ENCODE measurements at places on chromosomes 11 and 22.

DNA sequence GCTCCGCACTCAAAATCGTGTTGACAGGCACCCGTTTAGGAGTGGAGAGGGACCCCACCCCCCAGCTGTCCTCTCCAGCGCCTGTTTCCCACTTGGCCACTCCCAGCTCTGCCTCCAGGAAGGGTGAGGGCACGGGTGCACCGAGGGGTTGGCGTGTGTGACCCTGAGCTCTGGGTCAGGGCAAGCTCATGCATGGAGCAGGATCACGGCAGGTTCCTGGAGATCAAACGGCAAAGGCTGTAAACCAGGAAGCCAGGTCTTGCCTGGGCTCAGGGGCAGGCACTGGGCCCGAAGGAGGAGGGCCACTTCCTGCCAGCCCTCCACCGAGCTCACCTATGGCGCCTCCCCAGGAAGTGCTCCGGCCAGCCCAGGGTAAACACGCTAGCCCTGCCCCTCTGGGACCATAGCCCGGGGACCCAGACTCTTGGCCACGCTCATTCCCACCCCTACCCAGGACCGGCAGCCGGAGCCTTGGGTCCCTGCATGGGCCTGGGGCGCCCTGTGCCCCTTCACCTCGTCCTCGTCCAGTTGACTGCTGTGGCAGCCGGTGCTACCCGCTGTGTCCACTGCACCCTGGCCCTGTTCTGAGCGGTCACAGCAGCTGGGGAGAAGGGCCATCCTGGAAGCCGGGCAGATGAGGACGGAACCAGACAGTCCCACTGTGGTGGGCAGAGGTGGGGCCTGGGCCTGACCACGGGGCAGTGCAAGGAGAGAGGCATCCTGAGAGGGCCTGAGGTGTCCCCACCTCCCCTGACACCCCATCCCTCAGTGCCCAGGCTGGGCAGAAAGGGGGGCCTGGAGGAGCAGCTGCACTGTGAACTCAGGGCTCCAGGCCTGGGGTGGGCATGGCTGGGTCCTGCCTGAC, 1.0 kb upstream of the EPS8L2 start:
- DNase-seq = no peak

- no peak for DNase-seq
Measured at GRCh38 chr11:126991596-126991995, 9.0 kb downstream of the KIRREL3 start.

- DNase-seq = no peak
Measured at GRCh38 chr11:7057641-7058040, 31.2 kb upstream of the RBMXL2 start.

DNA sequence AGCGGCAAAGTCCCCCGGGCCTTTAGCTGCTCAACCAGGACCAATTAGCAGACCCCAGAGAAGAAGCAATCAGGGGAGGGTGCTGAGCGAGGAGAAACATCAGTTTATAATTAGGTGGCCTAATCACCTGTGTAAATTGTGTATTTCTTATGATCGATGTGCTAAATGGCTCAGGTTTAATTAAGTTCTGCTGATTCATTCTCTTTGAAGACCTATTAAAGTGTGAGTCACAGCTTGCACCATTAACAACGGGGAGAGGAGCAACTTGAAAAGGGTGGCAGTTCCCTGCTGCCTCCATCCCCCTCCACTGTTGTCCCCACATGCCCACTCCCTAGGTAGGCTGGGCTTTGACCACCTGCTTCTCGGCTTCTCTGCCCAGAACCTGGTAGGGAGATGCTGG, 10.7 kb downstream of the ISX start:
- DNase-seq = no peak

GRCh38 chr11:29879560-29879959, 137.3 kb downstream of the KCNA4 start:
- no peak for DNase-seq

DNA sequence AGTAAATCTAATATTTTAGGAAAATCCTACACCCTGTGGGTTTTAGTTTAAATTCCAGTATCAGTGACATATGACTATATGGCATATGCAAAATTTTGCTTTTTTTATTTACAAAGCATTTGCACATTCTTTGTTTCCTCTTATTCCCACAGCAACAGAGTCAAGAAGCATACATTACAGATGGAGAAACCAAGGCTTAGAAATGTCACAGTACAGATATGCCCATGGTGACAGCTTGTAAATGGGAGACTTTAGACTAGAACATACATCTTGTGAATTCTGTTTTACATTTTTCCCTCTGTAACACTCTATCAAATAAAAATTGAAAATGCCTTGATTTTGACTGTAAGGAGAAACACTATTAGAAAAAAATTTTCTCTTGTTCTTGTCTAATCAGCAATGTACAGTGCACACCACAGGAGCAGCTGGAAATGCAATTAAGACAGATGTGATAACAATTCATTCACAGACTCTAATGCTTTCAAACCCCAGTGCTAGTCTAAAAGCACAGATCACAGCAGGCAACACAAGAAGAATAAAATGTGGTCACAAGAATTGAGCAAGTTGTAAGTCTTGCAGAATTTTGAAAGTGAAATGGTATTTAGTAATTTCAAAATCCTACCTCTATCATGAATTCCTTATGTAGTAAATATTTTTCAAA, 375.9 kb downstream of the LUZP2 start:
- DNase-seq = no peak

GRCh38 chr22:31488346-31488883, 1.2 kb downstream of the EIF4ENIF1 start:
- no peak for DNase-seq

DNA sequence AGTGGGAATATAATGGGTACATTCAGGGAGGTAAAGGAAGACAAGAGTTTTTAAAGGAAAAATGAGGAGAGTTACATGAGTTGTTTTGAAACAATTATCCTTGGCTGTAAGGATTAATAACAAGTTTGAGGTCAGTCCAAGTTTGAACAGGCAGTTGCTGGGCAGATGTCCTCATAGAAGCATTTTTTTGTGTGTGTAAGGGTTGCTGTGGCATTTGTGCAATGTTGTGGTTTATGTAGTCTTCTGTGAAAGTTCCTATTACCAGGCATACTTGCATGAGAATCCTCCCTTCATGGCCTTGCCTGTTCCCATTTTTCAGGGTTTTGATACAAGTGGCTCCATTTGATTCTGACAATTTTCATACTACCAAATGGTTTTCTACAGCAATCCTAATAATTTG, 400.2 kb downstream of the KCNA4 start:
- no peak for DNase-seq

GRCh38 chr11:61524963-61525587, 16.5 kb downstream of the LRRC10B start:
- DNase-seq = no peak

DNA sequence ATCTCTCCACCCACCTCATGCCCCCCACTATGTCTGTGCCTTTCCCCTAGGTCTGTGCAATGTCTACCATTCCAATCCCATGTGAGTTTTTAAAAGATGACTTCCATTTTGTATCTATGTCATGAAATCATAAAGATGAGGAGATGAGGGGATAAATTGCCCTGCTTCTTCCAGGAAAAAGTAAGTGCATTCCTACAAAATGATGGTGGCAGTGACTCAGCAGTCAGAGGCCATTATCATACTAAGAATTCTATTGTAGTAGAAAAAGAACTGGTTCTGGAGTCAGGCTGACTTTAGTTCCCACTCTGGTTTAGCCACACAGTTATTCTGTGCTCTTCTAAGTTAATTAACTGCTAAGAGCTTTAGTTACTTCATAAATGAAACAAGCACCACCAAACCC, 89.6 kb upstream of the API5 start:
- no peak for DNase-seq

GRCh38 chr11:23315286-23315685, 455.0 kb upstream of the CCDC179 start:
- DNase-seq = no peak

DNA sequence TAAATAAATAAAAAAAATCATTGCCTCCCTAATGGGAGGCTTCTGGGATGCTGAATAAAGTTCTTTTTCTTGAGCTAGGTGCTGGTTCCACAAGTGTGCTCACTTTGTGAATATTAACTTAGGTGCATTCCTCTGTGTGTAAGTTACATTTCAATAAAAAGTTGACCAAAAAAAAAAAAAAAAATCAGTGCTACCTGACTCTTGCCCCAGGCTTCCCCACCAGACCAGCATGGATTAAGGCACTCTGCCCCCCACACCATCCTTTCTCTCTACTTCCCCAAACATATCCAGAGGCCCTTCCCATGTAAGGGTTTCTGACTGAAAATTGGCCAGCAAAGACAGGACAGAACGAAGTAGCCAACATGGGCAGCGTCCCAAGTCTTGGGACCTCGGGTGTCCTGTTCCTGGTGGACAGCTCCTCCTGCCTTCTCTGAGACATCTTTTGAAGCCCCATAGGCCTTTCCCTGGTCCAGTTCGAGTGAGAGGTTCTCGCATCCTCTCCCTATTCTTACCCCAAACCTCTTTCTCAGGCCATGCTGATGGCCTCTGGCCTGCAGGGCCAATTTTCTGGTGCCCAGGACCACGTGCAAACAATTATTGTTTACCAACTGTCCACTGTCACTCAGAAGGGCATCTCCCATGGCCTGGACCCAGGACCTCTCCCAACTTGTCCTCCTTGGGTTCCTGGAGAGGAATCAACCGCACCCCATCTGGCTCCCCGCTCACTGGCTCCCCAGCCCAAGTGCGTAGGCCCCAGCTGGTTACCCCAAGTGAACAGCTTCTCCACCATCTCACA, 14.9 kb upstream of the KCTD14 start:
- DNase-seq = no peak

DNA sequence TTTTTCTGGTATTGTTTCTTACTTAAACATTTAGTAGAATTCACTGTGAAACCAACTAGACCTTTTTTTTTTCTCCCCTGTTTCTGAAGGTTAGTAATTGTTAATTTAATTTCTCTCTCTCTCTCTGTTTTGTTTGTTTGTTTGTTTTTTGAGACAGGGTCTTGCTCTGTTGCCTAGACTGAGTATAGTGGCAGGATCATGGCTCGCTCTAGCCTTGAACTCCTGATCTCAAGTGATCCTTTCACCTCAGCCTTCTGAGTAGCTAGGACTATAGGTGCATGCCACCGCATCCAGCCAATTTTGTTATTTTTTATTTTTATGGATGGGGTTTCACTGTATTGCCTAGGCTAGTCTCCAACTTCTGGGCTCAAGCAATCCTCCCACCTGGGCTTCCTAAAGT, 165.0 kb downstream of the UVRAG start:
- DNase-seq = no peak

GRCh38 chr11:67288198-67288451, 978 bp upstream of the ANKRD13D start:
- DNase-seq = no peak

- no peak for DNase-seq
Measured at GRCh38 chr11:44868455-44869421, 81.9 kb downstream of the TP53I11 start.

- no peak for DNase-seq
Measured at GRCh38 chr22:23365524-23365923, 185.2 kb downstream of the BCR start.

- DNase-seq = no peak
Measured at GRCh38 chr11:71269603-71270511, 17.5 kb upstream of the SHANK2 start.
